SW 1271 (cell line): ENCODE measurements at places on chromosomes 6 and 20.

- DNase-seq: no peak
These were observed 37.7 kb downstream of the ARHGAP18 start for GRCh38 chr6:129672341-129672682.

GRCh38 chr6:116136373-116136772 is 10.4 kb upstream of the COL10A1 start:
- DNase-seq: no peak

DNA sequence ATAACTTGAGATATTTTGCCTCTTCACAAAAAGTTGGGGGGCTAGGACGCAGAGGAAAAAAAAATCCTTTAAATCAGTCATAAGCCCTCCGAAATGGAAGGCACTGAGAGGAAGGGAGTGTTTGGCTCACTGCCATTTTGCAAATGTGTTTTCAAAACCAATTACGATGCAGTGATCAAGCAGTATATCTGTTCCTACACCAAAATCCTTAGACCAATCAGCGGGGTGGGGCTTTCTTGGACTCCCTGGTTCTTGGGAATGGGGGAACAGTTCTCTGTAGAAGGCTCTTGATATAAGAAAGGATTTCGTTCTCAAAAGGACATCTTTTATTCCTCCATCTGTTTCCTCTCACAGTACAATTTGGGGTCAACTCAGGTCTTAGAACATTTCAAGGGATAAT is 478.6 kb upstream of the JARID2 start:
- DNase-seq: no peak

DNA sequence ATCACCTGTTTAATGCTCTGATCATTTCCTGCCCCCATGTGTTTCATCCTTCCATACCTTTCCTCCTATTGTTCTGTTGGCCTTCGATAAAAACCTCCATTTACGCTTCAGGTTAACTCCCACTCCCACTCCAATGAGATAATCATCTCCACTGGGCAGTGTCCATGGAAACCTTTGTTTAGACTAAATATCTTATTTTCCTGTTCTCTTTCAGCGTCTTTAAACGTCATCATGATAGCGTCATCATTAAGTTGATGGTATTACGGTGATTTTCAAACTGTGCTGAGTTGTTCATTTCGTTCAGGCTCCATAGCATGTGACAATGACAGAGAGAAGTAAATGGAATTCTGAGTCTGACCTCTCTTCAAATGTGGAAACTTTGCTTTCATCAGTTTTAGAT is 970.5 kb upstream of the SLC35B3 start:
- DNase-seq: no peak

DNA sequence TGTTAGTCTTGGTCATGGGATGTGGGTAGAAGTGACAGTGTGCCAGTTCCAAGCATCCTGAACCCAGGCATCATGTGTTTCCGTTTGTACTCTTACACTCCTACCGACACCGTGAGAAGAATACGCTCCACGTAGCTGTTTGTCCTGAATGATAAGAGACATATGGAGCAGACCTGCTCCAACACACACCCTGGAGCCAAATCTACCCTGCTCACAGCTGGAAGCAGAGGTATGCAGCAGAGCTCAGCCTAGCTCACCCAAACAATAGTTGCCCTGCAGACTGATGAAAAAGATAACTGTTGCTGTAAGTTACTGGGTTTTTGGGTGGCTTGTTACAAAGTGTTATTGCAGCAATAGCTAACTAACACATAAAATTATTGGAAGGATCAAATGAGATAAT is 14.3 kb upstream of the PDSS2 start:
- no peak for DNase-seq

GRCh38 chr6:13273931-13274706 is 54.2 kb downstream of the TBC1D7 start:
- DNase-seq: no peak

GRCh38 chr6:3023663-3024483 is 24.2 kb downstream of the NQO2 start:
- DNase-seq: peak; percentile 95

- peak; percentile 19 for DNase-seq
These were observed 371.7 kb upstream of the SASH1 start for GRCh38 chr6:147970970-147971369.

- DNase-seq: peak; percentile 18
These were observed 190.3 kb upstream of the PREP start for GRCh38 chr6:105593056-105593690.

GRCh38 chr6:29479560-29479959 is 8.2 kb downstream of the MAS1L start:
- DNase-seq: no peak

GRCh38 chr6:45563041-45563440 is 185.3 kb upstream of the SUPT3H start:
- DNase-seq: no peak

DNA sequence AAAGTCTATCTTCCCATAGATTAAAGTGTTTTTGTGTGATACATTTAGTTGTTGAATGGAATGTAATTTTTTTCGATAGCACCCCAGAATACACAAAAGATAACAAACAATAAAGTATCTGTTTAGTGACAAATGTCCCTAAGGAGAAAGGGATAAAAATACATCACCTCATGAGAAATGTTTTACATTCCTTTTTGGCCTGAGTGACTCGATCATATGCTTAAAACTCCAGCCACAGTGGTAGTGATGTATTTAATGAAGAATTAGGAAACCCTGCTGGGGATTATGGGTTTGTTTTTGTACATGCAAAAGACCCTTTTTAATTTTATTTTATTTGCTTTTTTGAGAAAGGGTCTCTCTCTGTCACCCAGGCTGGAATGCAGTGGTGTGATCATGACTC is 4.3 kb upstream of the SGK1 start:
- no peak for DNase-seq

DNA sequence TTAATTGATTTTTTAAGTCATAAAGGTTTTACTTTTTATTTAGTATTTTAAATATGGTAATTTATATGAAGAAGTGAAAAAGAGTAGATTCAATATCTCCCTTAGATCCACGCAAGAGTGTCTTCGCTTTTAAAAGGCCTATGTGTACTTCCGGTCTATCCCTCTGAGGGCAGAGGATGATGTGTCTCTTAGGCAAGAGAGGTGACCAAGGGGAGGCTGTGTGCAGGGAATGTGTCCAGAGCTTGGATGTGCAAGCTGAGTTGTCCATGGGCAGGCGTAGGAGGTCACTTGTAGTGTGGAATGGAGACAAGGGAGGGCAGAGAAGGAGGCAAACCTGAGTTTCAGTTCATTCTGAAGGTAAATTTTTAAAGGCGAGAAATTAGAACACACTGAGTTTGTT is 113.9 kb downstream of the CRYBG1 start:
- no peak for DNase-seq

GRCh38 chr6:22906091-22906549 is 336.8 kb downstream of the HDGFL1 start:
- DNase-seq: no peak

- DNase-seq: no peak
These were observed 6.9 kb upstream of the CD40 start for GRCh38 chr20:46111028-46111835.

GRCh38 chr20:10572853-10573252 is 100.9 kb downstream of the JAG1 start:
- no peak for DNase-seq

GRCh38 chr6:160273750-160274149 is 15.1 kb upstream of the SLC22A2 start:
- DNase-seq: no peak

- DNase-seq: no peak
These were observed 92.4 kb downstream of the ASXL1 start for GRCh38 chr20:32450484-32451061.

GRCh38 chr20:24185791-24186190 is 197.2 kb upstream of the GGTLC1 start:
- DNase-seq: no peak

- DNase-seq: no peak
These were observed 93.0 kb downstream of the TBC1D7 start for GRCh38 chr6:13235339-13235738.

DNA sequence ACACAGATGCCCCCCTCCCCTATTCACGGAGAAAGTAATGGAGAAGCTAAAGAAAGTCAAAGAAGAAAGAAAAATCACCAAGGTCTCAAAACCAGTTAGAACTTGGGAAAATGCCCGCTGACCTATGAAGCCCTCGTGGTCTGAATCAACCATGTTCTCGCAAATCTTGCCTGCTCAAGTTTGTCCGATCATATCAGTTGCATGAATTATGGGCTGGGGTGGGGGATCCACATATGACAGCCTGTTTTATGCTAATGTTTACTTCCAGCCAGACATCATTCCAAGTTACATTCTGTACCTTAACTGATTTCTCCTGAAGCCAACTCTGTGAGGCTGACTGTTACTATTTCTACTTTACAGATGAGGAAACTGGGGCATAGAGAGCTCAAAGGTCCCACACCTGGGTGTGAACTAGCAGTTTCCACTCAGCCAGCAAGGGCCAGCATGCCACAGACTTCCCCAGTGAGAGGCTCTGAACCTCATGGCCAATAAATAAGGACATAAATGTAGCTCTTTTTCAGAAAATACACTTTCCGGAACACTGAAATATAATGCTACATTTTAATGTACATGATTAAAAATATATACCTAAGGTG is 2.1 kb downstream of the RNASET2 start:
- DNase-seq: no peak

DNA sequence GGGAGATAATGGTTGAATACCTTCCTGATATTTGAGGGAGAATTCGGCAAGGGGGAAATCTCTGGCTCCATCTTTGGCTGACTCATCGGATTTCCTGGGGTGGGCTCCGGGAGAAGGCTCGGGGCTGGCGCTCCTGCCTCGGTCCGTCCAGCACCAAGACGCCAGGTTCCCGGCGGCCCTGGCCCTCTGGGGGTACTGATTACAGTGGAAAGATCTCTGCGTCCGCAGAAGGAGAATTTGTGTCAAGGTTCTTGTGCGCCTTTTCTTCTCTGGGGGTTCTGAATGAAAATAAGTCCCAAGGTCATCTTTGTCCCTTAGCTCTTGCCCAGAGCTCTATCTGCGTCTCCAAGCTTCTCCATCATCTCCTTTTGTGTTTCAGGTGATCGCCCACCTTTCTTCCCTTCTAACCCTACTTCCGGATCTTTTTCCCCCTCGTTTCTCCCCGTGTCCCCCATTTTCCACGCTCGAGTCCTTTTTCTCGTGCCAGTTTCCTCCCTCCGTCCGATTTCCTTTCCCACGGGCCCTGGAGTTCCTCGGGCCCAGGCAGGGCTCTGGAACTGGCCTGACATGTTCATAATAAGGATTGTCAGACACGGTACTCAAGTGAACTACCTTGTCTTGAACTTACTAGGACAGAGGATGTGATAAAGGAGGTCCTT is 11.6 kb downstream of the NRN1 start:
- DNase-seq: no peak

DNA sequence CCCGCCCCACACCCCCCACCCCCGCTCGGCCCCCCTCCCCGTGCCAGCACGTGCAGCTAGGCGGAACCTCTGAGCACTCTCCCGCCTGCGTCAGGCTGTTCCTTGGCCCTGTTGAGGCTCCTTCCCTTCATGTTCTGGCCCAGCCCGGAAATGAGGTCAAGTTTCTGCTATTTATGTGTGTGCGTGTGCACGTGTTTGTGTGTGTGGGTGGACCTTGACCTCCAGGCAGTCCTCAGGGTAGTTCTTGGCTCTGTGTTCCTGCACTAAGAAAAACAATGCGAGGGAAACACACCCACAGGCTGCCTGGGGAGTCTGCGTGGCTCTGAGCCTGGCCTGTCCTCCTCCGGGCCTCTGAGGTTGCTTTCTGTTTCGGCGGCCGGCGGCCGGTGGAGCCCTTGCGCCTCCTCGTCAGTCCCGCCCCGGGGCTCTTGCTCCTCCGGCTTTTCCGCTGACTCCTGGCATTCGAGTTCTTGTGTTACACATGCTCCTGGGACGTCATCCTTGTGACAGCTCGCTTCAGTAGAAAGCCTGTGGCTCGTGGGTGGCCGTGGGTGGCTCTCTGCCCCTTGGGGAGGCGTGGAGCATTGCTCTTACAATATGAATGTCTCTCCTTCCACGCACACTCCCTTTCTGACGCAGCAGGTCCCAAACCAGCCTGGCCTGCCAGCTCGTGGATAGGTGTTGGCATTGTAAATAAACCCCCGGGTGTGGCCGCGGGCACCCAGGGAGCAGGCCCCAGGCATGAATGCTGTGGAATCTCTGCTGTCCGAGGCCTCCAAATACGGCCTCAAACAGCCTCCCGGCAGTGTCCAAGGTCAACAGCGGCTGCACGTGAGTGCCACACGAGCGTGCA is 10.0 kb downstream of the SLCO4A1 start:
- DNase-seq: peak; percentile 84

- no peak for DNase-seq
These were observed 40.9 kb downstream of the KIZ start for GRCh38 chr20:21166801-21167200.

GRCh38 chr20:47319517-47320252 is 36.8 kb downstream of the ZMYND8 start:
- DNase-seq: no peak

DNA sequence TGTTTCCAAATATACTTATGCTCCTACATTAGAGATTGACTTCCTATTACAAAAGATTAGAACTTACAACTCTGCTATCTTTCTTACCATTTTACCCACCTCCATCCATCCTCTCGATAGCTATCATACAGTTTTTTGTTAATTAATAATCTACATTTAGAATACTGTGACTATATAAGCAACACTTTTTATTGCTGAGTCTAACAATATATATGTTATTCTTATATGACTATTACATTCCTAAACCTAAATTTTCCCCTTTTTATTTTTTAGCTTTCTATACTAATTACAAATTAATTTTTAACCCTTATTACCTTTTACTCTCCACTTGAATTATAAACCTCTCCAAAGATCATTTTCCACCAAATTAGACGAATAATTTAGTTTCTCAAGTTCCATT is 57.0 kb downstream of the RNF217 start:
- no peak for DNase-seq

DNA sequence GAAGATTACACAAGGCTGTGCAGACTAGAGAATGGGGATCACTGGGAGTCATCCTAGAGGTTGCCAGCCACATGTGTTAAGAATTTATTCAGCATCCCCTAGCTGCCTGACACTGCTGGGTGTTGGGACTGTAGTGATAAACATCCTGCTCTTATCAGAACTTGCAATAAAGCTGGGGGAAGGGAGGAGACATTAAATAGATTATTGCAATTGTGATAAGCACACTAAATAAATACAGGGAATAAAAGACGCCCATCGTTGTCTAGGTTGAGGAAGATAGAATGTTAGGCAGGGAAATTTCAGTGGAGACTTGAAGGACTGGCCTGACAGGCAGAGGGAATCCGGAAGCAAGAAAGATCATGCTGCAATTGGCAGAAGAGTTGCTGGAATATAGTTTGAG is 33.2 kb upstream of the TRAM2 start:
- no peak for DNase-seq

- no peak for DNase-seq
These were observed 1.3 kb downstream of the RRAGD start for GRCh38 chr6:89410788-89411144.

GRCh38 chr6:134622382-134623173 is 304.7 kb upstream of the SGK1 start:
- DNase-seq: no peak

- DNase-seq: peak; percentile 100
These were observed 70.9 kb downstream of the HFE start for GRCh38 chr6:26158076-26158580.

- no peak for DNase-seq
These were observed 7.0 kb upstream of the DSE start for GRCh38 chr6:116363759-116364158.

- peak; percentile 12 for DNase-seq
These were observed 74.1 kb upstream of the TCF21 start for GRCh38 chr6:133814797-133815196.

- DNase-seq: no peak
These were observed 166.4 kb upstream of the ZNF217 start for GRCh38 chr20:53760025-53760441.

- DNase-seq: peak; percentile 50
These were observed 3.8 kb downstream of the MTCL3 start for GRCh38 chr6:127515234-127515793.

- no peak for DNase-seq
These were observed 78.3 kb downstream of the FOXO3 start for GRCh38 chr6:108638993-108639392.

- no peak for DNase-seq
These were observed 263.9 kb downstream of the PLCB1 start for GRCh38 chr20:8395956-8396355.
